ENCODE measurements at places on chromosomes 1 and 21.

GRCh38 chr1:156342166-156342955 is 4.0 kb downstream of the TSACC start:
- DNase-seq = no peak

DNA sequence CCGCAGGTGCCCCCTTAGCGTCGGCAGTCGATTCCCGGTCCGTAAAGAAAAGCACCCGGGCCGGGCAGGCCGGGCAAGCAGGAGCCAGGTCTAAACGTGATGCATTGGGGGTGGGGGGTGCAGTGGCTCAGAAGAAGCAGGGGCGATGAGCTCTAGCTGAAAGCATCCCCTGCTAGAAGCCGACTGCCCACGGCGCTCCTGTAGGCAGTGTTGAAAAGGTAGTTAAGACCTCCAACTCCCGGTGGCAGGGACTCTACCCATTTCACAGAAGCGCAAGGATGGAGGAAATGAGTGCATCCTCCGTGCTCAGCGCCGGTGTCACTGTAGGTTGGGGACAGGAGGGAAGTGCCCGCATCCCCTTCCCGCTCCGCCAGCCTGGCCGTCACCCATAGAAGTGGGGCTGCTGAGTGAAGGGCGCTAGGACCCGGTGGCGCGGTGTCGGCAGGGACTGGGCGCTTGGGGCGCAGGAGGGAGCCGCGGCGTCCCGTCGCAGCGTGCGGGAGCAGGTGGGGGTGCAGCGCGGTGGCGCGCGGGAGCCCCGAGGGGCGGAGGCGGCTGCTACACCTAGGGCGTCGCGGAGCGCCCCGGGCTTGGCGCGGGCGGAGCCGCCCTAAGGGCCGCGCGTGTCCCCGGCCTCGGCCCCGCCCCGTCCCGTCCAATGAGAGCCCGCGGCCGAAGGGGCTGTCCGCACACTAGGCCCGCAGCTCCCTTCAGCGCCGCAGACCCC is at the start of gene WNT2B:
Gene WNT2B (plus strand): TSS at position 688 of the 727 bp plus-strand sequence. CDS start 298 bp downstream, outside the sequence.
- DNase-seq = no peak

GRCh38 chr1:175674186-175674585 is 69.2 kb downstream of the TNR start:
- no peak for DNase-seq

- no peak for DNase-seq
Observed at GRCh38 chr1:86089765-86090164, 66.8 kb downstream of the COL24A1 start.
